ENCODE measurements at places on chromosomes 11 and 22. TPM values are rescaled to one million over a fixed set of nuclear protein-coding genes. Genes with fewer than 3 reads are reported as not detected.
A peak's percentile ranks its signal among the peaks of the same experiment; 100 is the strongest.

- DNase-seq, result peak; percentile 85
These were observed 2.5 kb downstream of the KCNJ4 start for GRCh38 chr22:38452373-38453065.

- no peak for DNase-seq
These were observed 83.2 kb downstream of the TEAD1 start for GRCh38 chr11:12757416-12757815.

- no peak for DNase-seq
These were observed 34.6 kb upstream of the SHANK2 start for GRCh38 chr11:71286701-71287643.

DNA sequence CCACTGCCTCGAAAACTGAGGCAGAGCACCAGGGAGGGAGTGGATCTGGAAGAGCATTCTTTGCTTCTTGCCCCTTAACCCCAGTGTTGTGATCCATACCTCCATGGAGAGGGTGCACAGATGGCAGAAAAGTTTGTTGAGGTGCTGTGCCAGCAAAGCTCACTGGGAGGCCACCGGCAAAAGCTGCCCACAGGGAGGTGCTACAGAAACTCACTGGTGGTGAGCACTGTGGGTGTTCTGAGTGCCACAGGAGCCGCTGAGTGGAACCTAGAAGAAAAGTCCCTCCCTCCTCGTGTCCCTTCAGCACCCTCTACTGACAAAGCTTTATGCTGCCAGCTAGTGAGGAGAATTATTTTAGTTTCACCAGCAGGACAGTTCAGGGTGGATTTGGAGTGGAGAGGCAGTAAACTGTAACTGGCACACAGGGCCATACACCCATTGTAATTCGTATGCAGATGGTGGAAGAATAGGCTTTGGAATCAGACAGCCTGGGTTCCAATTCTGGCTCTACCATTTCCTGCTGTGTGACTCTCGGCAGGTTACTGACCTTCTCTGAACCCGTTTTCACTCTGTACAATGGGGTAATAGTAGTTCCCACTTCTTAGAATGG lies 84.6 kb downstream of the SWAP70 start:
- peak; percentile 72 for DNase-seq

- DNase-seq, result peak; percentile 71
These were observed 912.8 kb downstream of the DLG2 start for GRCh38 chr11:84714316-84714780.

- DNase-seq, result no peak
These were observed 267.4 kb upstream of the ISX start for GRCh38 chr22:34798605-34799004.

DNA sequence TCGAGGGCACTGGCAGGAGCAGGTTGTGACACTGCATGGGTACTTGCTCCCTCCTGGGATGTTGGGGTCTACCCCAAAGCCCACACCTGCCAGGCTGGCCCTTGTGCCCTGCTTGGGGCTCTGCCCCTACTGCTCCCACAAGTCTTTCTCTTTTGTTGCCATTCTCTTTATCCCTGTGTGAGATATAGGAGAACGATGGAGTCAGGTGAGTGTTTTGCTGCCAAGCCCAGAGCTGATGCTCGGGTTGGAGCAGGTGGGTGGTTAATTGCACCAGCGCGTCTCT lies 292.6 kb downstream of the TBC1D22A start:
- no peak for DNase-seq

- DNase-seq, result no peak
These were observed 10.4 kb upstream of the SEPTIN5 start for GRCh38 chr22:19703869-19704268.

DNA sequence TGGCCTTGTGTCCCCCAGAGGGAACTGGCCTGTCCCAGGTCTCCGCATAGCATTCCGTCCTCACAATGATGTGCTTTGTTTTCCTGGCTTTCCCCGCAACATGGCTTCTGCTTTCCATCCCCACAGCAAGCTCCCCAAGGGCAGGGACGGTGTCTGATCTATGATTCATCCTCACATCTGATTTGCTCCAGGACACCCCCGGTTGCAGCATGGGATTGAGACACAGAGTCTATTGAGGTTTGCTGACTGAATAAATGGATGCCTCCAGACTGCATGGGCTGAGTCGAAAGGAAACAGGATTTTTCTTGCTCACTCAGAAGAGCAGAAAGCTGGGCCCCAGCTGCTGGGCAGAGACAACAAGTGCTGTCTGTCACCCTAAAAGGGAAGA lies 40.2 kb downstream of the LMO1 start:
- no peak for DNase-seq

- DNase-seq, result peak; percentile 78
These were observed 25.3 kb downstream of the DUSP8 start for GRCh38 chr11:1546536-1547466.

DNA sequence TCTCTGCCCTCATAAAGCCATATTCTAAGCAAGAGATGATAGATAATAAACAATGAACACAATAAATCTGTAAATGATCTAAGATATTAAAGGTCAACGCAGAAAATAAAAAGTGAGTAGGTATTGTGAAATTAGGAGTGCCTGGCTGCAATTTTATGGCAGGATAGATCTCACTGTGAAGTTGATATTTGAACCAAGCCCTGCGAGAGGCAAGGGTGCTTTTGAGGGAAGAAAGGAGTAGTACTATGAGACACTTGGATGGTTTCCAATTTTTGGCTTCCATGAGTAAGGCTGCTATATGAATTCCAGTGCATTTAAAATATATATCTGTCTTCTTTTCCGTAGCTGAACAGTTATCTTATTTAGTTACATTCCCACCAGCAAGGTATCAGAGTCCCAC lies 720.0 kb upstream of the CNTN5 start:
- DNase-seq, result no peak

DNA sequence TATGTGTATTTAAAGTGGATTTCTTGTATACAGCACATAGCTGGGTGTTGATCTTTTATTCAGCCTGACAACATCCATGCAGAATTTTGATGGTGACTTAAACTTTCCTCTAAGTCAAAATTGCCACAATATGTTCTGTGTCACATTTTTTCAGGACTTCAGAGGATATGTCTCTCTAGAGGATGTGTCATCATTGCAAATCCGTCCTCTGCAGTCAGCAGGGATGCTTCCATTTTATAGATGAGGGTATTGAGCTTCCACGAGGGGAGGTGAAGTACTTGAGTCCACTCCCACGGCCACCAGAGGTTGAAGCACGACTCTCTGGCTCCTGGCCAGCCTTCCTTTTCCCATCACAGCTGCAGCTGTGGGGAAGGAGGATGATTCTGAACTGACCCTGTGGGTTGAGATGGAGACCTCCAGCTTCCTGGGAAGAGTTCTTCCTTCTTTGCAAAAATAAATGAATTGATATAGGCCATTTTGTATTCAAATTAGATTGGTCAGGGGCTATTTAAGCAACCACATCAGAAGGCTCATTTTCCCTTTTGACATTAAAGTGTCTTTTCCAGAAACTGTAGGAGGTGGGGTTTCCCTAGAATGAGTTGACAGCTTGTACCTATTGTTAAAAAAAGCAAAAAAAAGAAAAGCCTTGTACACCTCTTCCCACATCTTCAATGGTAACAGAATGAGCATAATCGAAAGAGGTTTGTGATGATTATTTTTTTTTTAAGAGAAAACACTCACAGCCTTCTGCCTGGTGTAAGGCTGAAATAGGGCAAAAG lies 55.2 kb upstream of the MYEOV start:
- no peak for DNase-seq

GRCh38 chr22:22935546-22936157 lies 48.0 kb downstream of the IGLL5 start:
- no peak for DNase-seq

- DNase-seq, result no peak
These were observed 23.4 kb upstream of the NECTIN1 start for GRCh38 chr11:119752345-119752871.

DNA sequence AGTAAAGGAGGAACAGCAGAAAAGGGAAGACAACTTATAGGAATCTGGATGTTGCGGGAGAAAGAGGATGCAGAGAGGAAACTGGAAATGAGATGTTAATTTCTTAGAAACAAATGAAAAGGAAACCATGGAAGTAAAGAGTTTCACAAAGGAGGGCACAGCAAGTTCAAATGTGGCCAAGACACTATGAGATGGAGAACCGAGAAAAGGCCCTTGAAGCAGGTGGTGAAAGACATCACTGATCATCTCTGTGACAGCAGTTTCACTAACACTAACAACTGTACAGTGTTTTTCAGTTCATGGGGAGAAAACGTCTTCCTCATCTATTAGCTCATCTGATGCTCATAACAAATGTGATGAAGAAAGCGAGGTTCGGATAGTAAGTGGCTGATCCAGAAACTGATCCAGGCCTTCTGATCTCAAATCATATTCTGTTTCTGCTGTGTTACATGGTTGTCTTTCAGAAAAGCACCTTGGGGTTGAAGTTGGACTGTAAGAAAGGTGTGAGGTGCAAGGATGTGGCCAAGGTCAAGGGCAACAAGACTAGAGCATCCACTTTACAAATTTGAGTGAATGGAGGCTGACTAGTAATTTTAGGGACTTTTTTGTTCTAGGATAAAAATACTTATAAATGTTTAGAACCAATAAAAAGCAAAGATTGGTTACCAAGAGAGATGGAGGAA lies 492.1 kb upstream of the CADM1 start:
- DNase-seq, result no peak

DNA sequence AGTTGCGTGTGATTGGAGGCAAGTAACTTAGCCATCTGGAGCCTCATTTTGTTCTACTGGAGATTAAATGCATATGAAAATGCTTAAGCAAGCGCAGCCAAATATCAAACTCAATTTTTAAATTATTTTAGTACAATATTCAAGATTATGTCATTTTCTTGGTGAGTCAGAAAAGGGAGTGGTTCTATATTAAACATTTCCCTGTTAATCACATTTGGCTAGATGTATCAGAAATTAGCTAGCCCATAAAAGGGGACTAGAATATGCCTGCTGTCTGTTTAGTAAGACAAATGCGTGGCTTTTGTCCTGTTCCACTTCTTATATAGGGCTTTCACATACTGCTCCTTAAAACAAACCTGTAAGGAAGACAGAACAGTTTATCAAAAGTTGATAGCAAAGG lies 35.0 kb upstream of the BMAL1 start:
- DNase-seq, result no peak

- peak; percentile 66 for DNase-seq
These were observed 45.4 kb downstream of the MYO7A start for GRCh38 chr11:77173494-77173893.

DNA sequence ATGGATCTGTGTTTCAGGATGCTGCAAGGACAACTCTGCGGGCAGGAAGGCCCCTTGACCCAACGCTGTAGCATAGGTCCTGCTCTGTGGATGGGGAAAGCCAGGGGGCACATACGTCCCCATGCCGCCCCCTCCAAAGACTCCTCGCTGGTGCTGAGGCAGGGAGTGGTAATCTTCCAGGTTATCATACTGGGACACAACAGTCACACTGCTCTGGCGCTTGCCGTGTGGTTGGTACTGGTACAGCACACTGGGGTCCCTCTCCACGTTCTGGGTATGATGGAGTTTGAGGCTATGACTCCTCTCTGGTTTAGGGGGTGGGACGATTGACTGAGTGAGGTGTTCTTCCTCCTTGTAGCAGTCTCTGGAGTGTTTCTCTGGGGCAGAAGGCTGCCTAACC lies 26.2 kb upstream of the TP53AIP1 start:
- no peak for DNase-seq

DNA sequence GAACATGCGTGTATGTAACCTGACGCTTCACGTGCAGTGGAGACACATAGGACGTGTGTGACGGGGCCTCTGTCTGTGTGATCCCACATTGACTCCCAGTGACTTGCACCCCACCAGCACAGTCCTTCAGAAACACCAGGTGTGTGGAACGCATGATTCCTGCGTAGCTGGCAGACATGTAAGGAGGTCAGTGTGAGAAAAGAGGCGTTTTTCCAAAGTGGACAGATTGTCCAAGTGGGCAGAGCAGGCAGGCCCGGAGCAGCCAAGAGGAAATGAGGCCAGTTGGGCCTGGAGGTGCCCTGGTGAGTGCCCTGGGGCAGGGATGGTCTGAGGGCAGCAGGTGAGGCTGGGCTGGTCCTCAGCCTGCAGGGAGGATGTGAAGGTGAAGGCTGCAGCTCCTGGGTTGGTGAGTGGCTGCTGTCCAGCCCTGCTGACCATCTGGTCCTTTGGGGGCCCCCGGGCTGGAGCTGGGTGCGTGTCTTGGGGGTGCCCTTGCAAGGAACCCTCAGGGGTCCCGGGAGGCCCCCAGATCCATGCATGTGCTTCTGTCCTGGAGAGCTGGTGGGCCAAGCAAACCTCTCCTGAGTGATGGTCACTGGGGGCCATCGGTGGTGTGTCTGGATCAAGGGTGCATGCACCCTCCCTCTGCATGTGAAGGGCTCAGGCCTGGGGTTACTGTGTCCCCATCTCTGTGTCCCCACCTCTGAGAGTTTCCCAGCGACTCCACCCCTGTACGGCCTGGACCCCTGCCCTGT lies 26.6 kb downstream of the SHANK3 start:
- peak; percentile 53 for DNase-seq

Gene SCYL1
- total RNA-seq, result 65.2 TPM

Gene PRODH
- 4.3 TPM for total RNA-seq

Gene RAPSN
- total RNA-seq, result 0.17 TPM

Gene PATE2
- total RNA-seq, result not detected

Gene TPBGL
- total RNA-seq, result 0.09 TPM

Gene FAM227A
- 0.47 TPM for total RNA-seq

Gene DBX1
- not detected for total RNA-seq

Gene PATE3
- not detected for total RNA-seq

Data from right cardiac atrium (tissue), 5 donors.